ENCODE measurements at places on chromosomes 12 and 14.

- no peak overlapping the region for H3K27ac ChIP-seq
- no peak for DNase-seq
- no peaks in the 10 kb centered on the region for H3K36me3 ChIP-seq
- H3K4me1 ChIP-seq = no peaks in the 10 kb centered on the region
Measured at GRCh38 chr14:81031488-81031887, 76.1 kb downstream of the TSHR start.

- H3K4me1 ChIP-seq = peaks cover 5% of the 10 kb centered on the region
- no peak overlapping the region for H3K27ac ChIP-seq
- peaks cover 35% of the 10 kb centered on the region for H3K27me3 ChIP-seq
- no peaks in the 10 kb centered on the region for H3K36me3 ChIP-seq
- DNase-seq = no peak
- H3K4me3 ChIP-seq = no peak overlapping the region
Measured at GRCh38 chr12:114272071-114272470, 133.9 kb downstream of the TBX5 start.

DNA sequence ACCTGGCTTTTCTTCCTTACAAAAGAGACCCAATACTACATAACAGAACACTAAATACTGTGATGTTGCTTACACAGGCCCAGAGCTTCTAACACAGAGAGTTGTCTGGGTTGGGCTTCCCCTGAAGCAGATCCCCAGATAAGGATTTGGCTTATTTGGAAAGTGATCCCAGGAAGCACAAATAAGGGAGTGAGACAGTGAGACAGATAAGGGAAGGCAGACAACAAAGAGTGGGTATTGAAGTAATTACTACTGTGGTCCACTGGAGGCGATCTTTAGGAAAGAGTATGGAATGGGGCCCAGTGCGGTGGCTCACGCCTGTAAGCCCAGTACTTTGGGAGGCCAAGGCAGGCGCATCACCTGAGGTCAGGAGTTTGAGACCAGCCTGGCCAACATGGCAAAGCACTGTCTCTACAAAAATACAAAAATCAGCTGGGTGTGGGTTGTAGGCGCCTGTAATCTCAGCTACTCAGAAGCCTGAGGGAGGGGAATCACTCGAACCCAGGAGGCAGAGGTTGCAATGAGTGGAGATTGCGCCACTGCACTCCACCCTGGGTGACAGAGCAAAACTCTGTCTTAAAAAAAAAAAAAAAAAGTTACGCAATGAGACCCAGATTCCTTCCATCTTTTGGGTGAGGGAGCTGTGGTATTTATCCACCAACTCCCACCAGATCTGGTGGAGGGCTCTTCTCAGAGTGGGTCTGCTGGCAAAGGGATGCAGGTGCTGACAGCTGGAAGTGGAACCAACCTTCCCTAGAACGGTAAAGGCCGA is 10.2 kb upstream of the C12orf43 start:
- no peak overlapping the region for H3K27ac ChIP-seq
- H3K4me1 ChIP-seq = no peaks in the 10 kb centered on the region
- H3K36me3 ChIP-seq = no peaks in the 10 kb centered on the region
- no peaks in the 10 kb centered on the region for H3K27me3 ChIP-seq

DNA sequence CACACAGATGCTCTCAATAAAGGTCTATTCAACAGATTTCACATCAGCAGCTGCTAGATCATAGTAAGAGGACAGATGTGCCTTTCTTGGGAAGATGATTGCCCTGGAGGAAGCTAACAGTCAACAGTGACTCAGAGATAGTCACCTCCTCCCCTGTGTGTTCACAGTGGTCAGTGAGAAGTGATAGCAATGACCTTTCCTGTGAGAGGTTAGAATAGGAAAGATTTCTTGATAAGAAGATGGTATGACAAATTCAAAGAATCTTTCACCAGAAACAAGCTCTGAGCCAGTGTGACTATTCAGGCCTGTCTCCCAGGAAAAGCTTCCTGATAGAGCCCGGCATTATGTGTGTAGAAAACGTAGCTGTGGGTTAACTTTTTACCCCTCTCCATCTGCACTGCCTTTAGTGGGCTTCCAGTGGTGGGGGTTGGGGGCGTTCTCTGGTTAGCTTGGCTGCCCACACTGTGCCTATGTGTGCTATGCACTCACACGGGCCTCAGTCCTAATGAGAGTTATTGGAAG is 66.4 kb upstream of the ARHGAP5 start:
- peaks cover 49% of the 10 kb centered on the region for H3K4me1 ChIP-seq
- H3K36me3 ChIP-seq = no peaks in the 10 kb centered on the region
- H3K27me3 ChIP-seq = no peaks in the 10 kb centered on the region
- H3K27ac ChIP-seq = peak overlapping the region; percentile 28
- H3K4me3 ChIP-seq = no peak overlapping the region
- DNase-seq = no peak

- H3K4me1 ChIP-seq = peaks cover 31% of the 10 kb centered on the region
- H3K27me3 ChIP-seq = no peaks in the 10 kb centered on the region
- H3K27ac ChIP-seq = peak overlapping the region; percentile 90
- H3K36me3 ChIP-seq = no peaks in the 10 kb centered on the region
Measured at GRCh38 chr12:118102609-118103008, 1.2 kb downstream of the VSIG10 start.

DNA sequence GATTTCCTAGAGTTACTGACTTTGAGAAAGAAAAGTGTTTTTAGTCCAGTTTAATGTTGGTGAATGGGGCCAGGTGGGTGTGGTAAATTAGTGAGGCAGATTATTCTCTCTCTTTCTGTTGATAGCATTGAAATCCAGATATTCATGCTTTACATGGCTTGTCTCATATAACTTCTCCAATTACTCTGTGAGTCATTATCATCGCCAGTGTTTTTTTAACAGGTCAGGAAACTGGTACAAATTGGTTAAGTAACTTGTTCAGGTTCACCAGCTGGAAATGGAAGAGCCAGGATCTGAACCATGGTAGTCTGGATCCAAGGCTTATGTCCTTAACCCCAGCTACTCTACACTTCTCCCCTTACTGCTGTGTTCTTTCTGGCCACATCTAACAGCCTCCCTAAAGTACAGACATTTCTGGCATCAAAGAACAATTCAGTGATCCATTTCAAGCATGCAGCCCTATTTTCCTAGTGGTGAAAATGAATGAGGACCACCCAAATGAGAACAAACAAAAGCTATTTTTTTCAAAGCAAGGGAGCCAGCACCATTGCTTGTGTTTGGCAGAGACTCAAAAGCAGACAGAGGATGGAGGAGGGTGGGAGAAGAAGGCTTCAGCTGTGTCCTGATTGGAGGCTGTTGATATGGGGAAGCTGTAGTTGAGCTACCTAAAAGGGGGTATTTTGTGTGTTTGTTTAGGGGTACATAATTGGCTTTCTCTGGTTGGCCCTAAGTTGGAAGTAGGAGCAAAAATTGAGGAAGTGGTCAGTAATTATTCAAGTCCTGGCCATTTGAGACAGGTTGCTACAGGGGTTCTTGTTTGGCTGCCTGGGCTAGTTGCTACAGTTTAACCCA is 1.7 kb downstream of the IRAK3 start:
- peak overlapping the region; percentile 71 for H3K4me3 ChIP-seq
- no peak for DNase-seq
- H3K4me1 ChIP-seq = peaks cover 35% of the 10 kb centered on the region
- peaks cover 20% of the 10 kb centered on the region for H3K27me3 ChIP-seq

- DNase-seq = no peak
- H3K4me3 ChIP-seq = no peak overlapping the region
- H3K27ac ChIP-seq = no peak overlapping the region
- H3K36me3 ChIP-seq = peaks cover 43% of the 10 kb centered on the region
- H3K4me1 ChIP-seq = no peaks in the 10 kb centered on the region
Measured at GRCh38 chr12:71704920-71705319, 19.0 kb downstream of the TMEM19 start.

GRCh38 chr12:64739778-64740177 is 19.4 kb downstream of the GNS start:
- H3K27ac ChIP-seq = no peak overlapping the region
- no peak for DNase-seq
- H3K4me1 ChIP-seq = peaks cover 29% of the 10 kb centered on the region
- no peaks in the 10 kb centered on the region for H3K27me3 ChIP-seq

GRCh38 chr12:53982648-53983567 is 2.0 kb upstream of the HOXC10 start:
- no peaks in the 10 kb centered on the region for H3K36me3 ChIP-seq
- DNase-seq = no peak
- peaks cover 18% of the 10 kb centered on the region for H3K4me1 ChIP-seq
- H3K27me3 ChIP-seq = peaks cover 100% of the 10 kb centered on the region

- no peaks in the 10 kb centered on the region for H3K27me3 ChIP-seq
- H3K36me3 ChIP-seq = no peaks in the 10 kb centered on the region
- peaks cover 35% of the 10 kb centered on the region for H3K4me1 ChIP-seq
Measured at GRCh38 chr12:538731-539539, 79.2 kb downstream of the B4GALNT3 start.

GRCh38 chr12:64722835-64723234 is 36.4 kb downstream of the GNS start:
- H3K4me3 ChIP-seq = no peak overlapping the region
- peaks cover 83% of the 10 kb centered on the region for H3K36me3 ChIP-seq
- H3K27ac ChIP-seq = no peak overlapping the region

GRCh38 chr12:115000038-115000437 is 316.1 kb upstream of the TBX3 start:
- H3K36me3 ChIP-seq = no peaks in the 10 kb centered on the region
- H3K27ac ChIP-seq = no peak overlapping the region
- H3K4me3 ChIP-seq = no peak overlapping the region

DNA sequence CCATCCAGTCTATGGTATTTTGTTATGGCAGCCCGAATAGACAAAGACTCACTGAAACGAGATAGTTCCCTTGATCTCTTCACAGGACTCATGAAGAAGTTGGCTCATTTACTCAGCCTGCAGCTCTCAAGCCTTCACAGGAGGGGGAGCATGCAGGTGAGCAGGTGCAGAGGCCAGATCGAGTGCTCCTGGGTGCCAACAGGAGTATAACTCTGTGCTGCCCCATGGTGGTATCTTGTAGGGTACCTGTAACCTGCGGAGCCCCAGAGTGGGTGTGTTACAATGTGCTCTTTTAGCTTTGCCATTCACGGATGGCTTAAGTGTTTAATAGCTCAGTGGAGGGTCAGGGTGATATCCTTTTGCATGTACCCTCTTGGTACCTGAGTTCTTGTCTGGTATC is 159.5 kb downstream of the METTL25 start:
- no peak for DNase-seq
- no peak overlapping the region for H3K27ac ChIP-seq
- H3K27me3 ChIP-seq = no peaks in the 10 kb centered on the region
- H3K36me3 ChIP-seq = no peaks in the 10 kb centered on the region
